ENCODE measurements at places on chromosomes 7 and 10.

DNA sequence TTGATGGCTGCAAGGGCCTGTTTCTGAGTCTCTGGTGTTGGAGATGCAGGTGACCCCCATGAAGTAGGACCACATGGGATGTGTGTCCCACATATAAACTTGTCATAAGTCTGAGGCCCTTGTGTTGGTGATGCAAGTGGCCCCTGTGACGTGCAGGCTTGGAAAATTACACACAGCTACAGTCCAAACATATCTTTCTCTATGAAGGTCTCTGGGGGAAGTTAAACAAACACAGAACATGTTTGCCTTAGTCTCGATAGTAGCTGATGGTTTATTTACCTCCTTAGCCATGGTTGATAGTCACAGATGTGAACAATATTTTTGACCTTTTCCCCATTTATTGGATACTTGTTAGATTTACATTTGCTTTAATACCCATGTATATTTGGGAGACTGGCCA, 64.7 kb downstream of the ADCY1 start:
- no peak for DNase-seq

DNA sequence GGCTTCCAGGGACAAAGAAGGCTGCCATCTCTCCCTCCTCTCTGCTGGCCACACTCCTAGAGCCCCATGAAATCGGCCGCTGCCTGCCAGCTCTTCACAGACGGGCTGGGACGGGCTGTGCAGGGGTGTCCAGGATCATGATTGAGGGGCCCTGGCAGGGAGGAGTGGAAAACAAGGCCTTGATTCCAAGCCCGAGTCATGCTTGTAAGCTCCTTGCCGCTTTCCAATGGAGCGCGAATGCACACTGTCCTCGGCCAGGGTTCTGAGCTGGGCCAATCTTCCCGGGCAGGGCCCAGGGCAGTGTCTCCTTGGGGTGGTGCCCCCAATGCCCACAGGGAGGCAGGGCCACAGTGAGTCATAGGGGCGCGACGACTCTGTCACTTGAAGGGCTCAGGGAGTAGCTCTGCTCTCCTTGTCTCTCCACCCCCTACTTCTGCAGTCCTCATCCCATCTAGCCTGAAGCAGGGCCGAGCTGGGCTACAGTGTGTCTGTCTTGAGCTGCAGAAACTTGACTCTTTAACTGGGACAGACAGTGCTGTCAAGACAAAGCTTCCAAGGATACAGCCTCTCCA, 186.2 kb upstream of the SVIL start:
- DNase-seq = no peak

DNA sequence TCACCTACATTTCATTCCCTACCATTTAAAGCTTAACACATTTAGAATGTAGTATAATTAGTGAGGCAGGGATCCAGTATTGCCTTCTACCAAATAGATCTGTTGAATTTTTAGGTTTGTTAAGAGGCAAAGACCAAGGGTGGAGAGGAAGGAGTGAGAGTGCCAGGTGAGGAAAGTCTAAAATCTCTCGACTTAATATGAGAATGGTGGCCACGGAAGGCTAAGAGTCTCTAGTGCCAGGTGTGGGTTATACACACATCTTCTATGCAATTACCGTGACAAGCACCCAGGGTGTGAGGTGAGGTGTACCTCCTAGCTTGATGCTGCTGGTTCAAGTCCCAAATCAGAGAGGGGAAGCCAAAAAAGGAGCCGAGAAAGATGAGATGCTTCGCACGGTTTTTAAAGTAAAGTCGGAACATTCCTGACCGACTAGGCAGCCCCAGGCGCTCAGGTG, 439 bp downstream of the IQUB start:
- DNase-seq = no peak

DNA sequence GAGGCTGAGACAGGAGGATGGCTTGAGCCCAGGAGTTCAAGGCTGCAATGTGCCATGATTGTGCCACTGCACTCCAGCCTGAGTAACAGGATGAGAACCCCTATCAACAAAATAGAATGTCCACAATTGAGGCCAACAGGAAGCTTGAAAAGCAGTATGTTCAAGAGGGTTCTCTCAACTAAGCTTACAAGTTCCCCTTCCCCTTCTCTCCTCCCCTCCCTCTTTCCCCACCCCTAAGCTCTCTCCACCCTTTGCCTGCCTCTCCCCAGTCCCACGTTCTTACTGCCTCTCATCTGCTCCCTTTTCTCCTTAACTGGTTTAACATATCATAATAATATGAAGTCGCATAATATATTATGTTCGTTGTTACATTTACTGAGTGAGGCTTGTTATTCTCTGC, 35.4 kb downstream of the KIAA1549 start:
- DNase-seq = no peak

DNA sequence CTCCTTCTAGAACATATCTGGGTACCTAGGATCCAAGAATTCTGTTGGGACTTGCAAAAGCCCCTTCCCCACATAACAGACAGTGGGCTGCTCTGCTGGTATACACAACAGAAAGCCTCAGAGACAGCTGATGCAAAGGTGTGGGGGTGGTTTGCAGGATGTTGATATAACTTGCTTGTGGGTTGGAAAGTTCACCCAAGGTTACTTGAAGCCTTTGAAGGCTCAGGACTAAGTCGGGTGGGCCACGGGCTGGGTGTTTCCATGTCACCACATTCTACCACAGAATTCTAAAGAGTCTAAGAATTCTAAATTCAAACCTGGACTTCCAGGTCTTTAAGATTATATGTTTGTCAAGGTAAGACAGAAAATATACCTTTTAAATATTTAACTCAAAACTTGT, 7.4 kb upstream of the NRCAM start:
- DNase-seq = no peak

DNA sequence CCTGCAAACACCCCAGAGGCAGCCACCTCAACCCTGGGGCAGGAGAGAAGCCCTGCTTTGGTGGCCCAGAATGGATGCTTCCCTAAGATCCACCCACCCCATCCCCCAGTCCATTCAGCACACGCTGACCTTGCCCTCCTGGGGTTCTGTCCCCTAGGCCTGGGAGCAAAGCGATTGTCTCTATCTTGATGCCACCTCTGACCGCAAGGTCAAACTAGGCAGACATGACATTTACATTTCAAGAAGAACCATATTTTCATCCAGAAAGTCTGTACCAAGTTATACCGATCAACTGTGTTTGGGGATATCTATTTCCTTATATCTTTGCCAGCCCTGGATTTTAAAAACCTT, 23.0 kb downstream of the MAT1A start:
- no peak for DNase-seq

GRCh38 chr10:29841724-29842649, 207.2 kb upstream of the SVIL start:
- no peak for DNase-seq

DNA sequence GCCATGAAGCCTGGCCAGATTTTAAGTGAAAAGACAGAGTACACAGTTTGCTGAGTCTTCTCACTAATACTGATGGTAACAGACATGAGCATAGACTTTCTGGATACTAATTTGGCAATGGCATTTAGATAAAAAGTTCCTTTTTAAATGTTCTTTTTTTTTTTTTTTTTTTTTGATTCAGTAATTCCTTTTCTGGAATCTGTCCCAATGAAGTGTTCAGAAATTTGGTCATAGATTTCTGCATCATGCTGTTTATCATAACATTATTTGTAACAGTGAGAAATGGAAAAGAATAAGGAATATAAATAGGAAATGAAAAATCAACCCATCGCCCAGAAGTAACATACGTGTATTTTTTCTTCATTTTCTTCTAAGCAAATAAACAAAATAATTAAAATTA, 354.9 kb downstream of the CALN1 start:
- no peak for DNase-seq

- DNase-seq = no peak
Observed at GRCh38 chr10:101267290-101267680, 38.0 kb upstream of the LBX1 start.

Data from stimulated activated CD8-positive, alpha-beta memory T cell treated with anti-CD3 and anti-CD28 coated beads, Interleukin-15, amount 100 ng/mL, for 24 hours (primary cell).